Pancreas (tissue), 10 donors: ENCODE measurements at places on chromosomes 1 and 21. TPM values are rescaled to one million over a fixed set of nuclear protein-coding genes. Genes with fewer than 3 reads are reported as not detected.

Gene OR2C3
- not detected for total RNA-seq

Gene IFI44L
- 2.2 TPM for total RNA-seq

DNA sequence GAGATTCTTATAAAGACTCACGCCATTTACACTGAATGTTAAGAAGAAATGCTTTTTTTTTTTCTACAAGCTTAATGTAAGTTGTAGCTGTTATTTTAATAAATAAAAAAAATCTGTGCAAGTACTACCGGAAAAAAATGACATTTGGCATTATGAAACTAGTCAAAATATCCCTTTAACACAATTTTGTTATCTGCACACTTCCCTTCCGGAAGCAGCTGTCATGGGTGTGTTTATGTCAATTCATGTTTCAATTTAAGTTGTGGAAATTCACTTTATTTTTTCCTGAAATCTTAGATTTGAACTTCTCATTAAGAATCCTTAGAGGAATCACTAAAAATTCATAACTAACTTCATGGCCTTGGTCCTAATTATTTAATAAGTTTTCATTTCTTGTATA, 308.1 kb downstream of the KCTD3 start:
- no peaks in the 10 kb centered on the region for H3K36me3 ChIP-seq
- H3K27ac ChIP-seq, result no peak overlapping the region
- no peak for DNase-seq
- H3K4me3 ChIP-seq, result no peak overlapping the region
- H3K27me3 ChIP-seq, result no peaks in the 10 kb centered on the region

- no peak for DNase-seq
- H3K27ac ChIP-seq, result no peak overlapping the region
- no peaks in the 10 kb centered on the region for H3K27me3 ChIP-seq
- H3K4me3 ChIP-seq, result no peak overlapping the region
Measured at GRCh38 chr1:6969106-6969505, 183.9 kb downstream of the CAMTA1 start.

GRCh38 chr1:82542141-82542540, 741.4 kb downstream of the ADGRL2 start:
- no peaks in the 10 kb centered on the region for H3K4me1 ChIP-seq
- no peaks in the 10 kb centered on the region for H3K27me3 ChIP-seq

DNA sequence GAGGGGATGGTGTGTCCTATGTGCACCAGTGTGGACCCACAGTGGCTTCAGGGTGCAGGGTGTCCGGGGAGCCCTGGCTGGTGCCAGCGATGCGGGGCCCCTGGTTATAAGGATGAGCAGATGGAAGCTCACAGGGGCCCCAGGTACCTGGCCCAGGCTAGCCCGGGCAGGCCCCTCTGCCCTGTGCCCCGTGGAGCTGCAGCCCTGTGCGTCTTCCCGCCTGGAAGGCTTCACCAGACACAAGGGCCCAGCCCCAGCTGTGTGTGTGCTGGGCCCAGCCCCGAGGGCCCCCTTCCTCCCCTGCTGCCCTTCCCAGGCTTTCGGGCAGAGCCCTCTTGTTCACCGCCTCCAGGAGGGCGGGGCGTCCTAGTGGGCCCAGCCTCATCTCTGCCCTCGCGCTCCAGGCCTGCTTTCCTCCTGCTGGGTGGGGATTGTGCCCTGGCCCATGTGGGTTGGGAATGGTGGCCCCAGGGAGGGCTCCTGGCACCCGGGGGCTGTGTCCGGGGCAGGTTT, 15.9 kb downstream of the PFKL start:
- H3K27me3 ChIP-seq, result no peaks in the 10 kb centered on the region
- DNase-seq, result no peak
- no peaks in the 10 kb centered on the region for H3K36me3 ChIP-seq
- no peak overlapping the region for H3K27ac ChIP-seq
- H3K4me1 ChIP-seq, result no peaks in the 10 kb centered on the region

Gene PUM1
- total RNA-seq, result 75.8 TPM

GRCh38 chr1:228309326-228310067, 97.1 kb downstream of the TRIM11 start:
- no peak overlapping the region for H3K27ac ChIP-seq
- H3K4me1 ChIP-seq, result no peaks in the 10 kb centered on the region
- H3K4me3 ChIP-seq, result no peak overlapping the region
- no peaks in the 10 kb centered on the region for H3K36me3 ChIP-seq

Gene MEX3A
- 0.12 TPM for total RNA-seq

GRCh38 chr1:8525216-8525557, 207.3 kb downstream of the SLC45A1 start:
- peak overlapping the region; percentile 74 for H3K27ac ChIP-seq
- no peak for DNase-seq
- H3K36me3 ChIP-seq, result no peaks in the 10 kb centered on the region
- peaks cover 23% of the 10 kb centered on the region for H3K4me1 ChIP-seq
- H3K4me3 ChIP-seq, result peak overlapping the region; percentile 31

GRCh38 chr1:168550971-168551370, 7.2 kb upstream of the XCL2 start:
- H3K27me3 ChIP-seq, result no peaks in the 10 kb centered on the region
- H3K36me3 ChIP-seq, result no peaks in the 10 kb centered on the region
- H3K4me1 ChIP-seq, result peaks cover 16% of the 10 kb centered on the region
- DNase-seq, result no peak

Gene C1QC
- 55.1 TPM for total RNA-seq

DNA sequence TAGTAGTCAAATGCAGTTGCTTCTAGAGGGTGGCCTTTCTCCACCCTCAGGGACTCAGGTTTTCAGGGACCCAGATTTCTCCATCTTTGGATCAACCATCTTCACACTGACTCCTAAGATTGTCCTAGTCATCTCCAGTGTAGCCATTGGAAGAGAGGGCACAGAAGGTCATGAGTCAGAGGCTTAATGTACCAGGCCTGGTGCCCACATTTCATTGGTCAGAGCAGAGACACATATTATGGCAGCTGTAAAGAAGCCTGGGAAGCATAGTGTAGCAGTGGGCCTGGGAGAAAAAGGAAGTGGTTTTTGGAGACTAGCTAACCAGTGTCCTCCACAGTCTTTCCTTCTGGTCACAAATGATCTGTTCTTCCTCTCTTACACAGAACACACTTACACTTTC, 122.5 kb downstream of the GIPC2 start:
- no peak overlapping the region for H3K27ac ChIP-seq
- H3K4me1 ChIP-seq, result no peaks in the 10 kb centered on the region
- H3K27me3 ChIP-seq, result no peaks in the 10 kb centered on the region
- no peaks in the 10 kb centered on the region for H3K36me3 ChIP-seq

Gene RGS1
- total RNA-seq, result 4.1 TPM

DNA sequence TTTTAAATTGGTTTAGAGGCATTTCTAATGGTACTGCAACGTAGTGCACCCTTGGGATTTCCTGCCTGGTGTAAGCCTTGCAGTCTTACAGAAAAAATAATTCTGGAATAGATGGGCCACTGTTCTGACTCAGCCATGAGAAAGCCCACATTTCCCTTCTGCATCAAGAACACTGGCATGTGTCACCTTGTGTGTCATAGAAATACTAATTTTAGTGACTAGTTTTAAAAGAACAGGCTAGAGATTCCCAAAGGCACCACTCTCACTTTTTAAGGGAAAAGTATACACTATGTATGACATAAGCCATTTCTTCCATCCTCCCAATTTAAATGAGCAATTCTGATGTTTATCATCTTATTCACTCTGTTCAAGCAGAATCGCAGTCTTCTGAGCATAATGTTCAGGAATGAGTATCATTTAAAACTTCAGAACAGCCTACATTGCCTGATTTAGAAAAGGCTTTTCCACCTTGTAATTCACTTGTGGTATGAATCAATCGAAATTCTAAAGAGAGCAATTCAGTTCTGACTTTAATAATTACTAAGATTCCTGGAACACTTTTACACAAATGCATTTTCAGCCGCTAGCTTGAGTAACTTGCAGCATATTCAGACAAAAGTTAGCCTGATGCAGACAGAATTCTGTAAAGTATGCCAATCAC, 18.8 kb downstream of the RGS13 start:
- no peaks in the 10 kb centered on the region for H3K36me3 ChIP-seq
- no peak for DNase-seq
- H3K4me3 ChIP-seq, result no peak overlapping the region
- no peak overlapping the region for H3K27ac ChIP-seq
- no peaks in the 10 kb centered on the region for H3K27me3 ChIP-seq
- H3K4me1 ChIP-seq, result no peaks in the 10 kb centered on the region

Gene CFHR4
- not detected for total RNA-seq

DNA sequence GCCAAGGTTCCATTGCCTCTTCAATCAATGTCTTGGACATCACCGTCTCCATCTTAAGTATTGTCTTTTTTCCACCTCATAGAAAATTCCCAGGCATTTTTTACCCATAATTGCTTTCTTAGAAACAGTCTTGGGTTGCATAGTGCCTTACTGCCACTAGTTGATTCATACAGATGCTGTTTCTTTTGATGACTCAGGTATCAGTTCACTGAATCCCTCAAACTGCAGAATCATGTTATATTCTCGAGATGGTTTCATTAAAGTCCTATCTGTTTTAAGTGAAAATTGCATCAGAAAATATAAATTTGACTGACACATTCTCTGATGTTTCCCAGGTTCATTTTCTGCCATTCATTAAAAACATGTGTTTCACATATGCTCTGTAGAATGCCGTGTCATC, 1489.1 kb downstream of the BRINP3 start:
- no peak overlapping the region for H3K27ac ChIP-seq
- H3K4me1 ChIP-seq, result no peaks in the 10 kb centered on the region
- no peaks in the 10 kb centered on the region for H3K36me3 ChIP-seq
- no peak overlapping the region for H3K4me3 ChIP-seq
- H3K27me3 ChIP-seq, result no peaks in the 10 kb centered on the region

- H3K27me3 ChIP-seq, result no peaks in the 10 kb centered on the region
- no peak for DNase-seq
- H3K4me1 ChIP-seq, result peaks cover 5% of the 10 kb centered on the region
- no peak overlapping the region for H3K27ac ChIP-seq
Measured at GRCh38 chr1:63601463-63601862, 8.3 kb downstream of the PGM1 start.

Gene OR2L8
- not detected for total RNA-seq

DNA sequence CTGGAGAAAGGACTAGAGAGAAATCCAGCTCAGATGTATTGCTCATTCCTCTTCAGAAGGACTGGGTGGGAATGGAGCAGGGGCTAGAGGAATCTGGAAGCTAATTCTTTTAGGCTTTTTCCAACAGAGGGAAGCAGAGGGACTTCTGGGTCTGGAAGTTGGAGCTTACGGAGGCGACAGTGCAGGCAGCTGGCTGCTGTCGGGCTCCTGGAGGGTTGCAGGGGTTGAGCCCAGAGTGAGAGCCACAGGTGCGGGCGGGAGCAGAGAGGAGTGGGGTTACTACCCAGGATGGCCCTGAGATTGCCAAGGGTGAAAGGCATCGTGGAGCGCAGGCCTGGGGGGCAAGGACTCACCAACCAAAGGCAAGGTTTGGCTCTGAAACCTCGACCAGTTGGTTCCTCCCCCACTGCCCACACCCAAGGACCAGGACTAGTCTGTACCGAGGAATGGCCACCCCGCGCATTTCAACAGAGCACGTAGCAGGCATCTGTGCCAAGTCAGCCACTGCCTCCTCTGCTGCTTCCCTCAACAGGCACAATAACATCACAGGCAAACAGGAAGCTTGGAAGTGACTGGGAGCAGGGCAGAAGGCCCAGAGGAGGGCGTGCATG, 22.7 kb upstream of the EDN2 start:
- H3K36me3 ChIP-seq, result no peaks in the 10 kb centered on the region
- no peaks in the 10 kb centered on the region for H3K27me3 ChIP-seq
- H3K4me1 ChIP-seq, result no peaks in the 10 kb centered on the region
- H3K27ac ChIP-seq, result no peak overlapping the region
- H3K4me3 ChIP-seq, result no peak overlapping the region

DNA sequence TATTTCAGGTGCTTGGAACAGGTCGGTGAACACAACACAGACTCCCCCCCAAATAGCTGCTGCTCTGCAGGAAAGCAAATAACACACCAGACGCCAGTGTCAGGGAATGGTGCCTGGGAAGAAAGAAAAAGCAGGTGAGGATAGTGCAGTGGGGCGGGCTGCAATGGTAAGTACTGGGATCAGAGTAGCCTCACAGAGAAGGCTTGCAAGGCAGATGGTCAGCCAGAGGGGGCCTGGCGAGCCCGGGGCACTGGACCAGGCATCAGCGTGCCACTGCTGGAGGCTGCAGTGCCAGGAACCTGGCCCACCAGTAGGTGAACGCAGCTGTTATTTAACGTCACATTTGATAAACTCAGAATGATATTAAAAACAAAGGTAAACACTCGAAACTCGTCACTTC, 60.0 kb downstream of the POFUT2 start:
- no peak overlapping the region for H3K4me3 ChIP-seq
- H3K36me3 ChIP-seq, result no peaks in the 10 kb centered on the region

- no peak overlapping the region for H3K27ac ChIP-seq
- no peaks in the 10 kb centered on the region for H3K4me1 ChIP-seq
- DNase-seq, result no peak
- no peaks in the 10 kb centered on the region for H3K36me3 ChIP-seq
Measured at GRCh38 chr1:40789342-40789598, 5.7 kb downstream of the KCNQ4 start.

Gene WNT3A
- total RNA-seq, result not detected

Gene CFHR2
- not detected for total RNA-seq

DNA sequence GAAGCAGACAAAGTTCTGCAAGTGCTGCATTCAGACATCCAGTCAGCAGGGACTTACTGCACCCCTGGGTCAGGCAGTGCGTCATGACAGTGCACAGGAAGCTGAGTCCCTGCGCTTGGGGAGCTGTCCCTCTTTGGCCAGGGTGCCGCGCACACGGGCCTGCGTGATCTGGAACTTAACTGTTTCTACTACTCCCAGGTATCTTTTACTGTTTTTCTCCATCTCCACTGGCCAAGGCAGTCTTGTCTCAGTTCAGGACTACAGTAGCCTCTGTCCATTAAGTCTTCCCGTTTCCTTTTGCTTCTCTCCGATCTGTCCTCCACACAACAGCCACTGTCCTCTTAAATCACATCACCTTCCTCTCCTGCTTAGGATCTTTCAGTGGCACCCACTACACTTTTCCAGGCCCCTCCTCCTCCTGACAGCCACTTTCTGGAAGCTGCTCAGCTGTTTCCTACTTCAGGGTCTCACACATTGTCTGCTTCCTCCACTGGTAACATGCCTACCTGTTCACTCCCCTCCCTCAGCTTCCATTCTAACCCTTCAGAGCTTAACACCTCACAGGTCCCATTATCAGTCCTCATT, 15.9 kb downstream of the ERRFI1 start:
- H3K4me3 ChIP-seq, result no peak overlapping the region
- H3K36me3 ChIP-seq, result no peaks in the 10 kb centered on the region
- H3K4me1 ChIP-seq, result peaks cover 22% of the 10 kb centered on the region
- DNase-seq, result no peak
- H3K27me3 ChIP-seq, result no peaks in the 10 kb centered on the region

GRCh38 chr1:159743651-159744410, 29.4 kb upstream of the CRP start:
- H3K27me3 ChIP-seq, result no peaks in the 10 kb centered on the region
- no peak overlapping the region for H3K4me3 ChIP-seq
- no peak overlapping the region for H3K27ac ChIP-seq
- H3K4me1 ChIP-seq, result no peaks in the 10 kb centered on the region
- DNase-seq, result no peak
